ENCODE measurements at places on chromosomes 12 and 14.

DNA sequence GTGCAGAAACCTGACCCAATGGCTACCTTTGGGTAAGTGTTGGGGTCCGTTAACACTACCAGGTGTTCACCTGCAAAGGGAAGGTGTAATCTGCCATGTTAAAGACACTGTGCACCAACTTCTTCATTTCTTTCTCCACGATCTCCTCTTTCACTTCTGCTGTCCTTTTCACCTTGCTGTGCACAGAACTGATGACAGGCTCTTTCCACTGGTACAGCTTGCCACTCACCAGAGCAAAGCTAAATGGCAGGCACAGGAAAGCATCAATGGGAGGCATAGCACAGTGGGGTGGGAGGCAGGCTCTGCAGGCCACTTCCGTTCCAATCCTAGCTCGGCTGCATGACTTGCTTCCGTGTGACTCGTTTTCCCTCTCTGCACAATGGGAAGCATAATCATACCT, 2.6 kb upstream of the C12orf76 start:
- DNase-seq, result no peak

DNA sequence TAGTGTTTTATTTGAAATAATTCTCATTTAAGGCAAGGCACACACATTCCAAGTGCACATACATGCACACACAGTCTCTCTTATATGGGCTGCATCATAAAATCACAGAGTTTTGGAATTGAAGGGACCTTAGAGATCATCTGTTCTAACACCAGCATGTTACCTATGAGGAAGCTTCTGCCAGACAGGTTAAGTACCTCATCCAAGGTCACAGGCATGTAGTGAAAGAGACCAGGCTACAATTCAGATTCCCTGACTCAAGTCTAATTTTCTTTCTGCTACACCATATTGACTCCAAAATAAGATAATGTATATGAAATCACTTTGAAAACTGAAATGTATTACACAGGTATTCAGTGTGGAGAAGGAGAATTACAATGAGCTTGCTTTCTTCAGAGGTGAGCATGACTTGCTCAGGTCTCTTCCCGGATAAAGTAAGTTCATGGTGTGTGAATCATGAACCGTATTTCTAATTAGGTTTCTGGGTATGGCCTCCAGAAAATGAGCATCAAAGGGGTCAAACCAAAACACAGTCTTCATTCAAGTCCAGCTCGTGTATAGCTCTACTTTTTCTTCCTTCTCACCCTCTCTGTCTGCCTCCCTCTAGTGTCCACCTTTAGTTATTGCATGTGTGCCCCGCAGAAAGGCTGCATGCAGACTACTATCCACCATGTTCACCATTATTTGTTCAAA, 411.9 kb downstream of the FUT8 start:
- DNase-seq, result peak; percentile 84

GRCh38 chr12:77895699-77896098, 65.0 kb downstream of the NAV3 start:
- no peak for DNase-seq

DNA sequence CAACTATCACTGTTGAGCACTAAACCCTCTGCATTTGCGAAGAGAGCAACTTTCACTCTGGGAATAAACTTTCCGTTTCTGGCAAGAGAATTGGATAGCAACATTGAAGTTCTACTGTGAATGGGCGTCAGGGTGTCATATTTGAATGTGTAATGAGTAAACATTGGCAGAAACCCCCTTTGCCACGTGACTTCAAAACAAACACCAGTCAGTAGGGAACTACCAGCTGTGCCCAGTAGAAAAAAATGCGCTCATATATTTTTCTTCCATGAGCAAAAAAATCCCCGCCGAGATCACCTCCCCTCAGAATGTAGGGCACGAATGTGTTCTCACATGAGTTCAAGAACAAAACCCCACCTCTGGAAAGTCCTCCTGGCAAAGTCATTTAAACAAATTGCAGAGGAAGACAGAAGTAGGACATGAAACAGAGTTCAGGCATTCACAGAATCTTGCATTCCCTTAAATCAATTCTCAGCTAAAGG, 80.6 kb downstream of the BTG1 start:
- peak; percentile 64 for DNase-seq

- DNase-seq, result no peak
Observed at GRCh38 chr12:114685869-114686268, 1.9 kb upstream of the TBX3 start.

- no peak for DNase-seq
Observed at GRCh38 chr12:72535212-72535990, 263.2 kb downstream of the TRHDE start.

DNA sequence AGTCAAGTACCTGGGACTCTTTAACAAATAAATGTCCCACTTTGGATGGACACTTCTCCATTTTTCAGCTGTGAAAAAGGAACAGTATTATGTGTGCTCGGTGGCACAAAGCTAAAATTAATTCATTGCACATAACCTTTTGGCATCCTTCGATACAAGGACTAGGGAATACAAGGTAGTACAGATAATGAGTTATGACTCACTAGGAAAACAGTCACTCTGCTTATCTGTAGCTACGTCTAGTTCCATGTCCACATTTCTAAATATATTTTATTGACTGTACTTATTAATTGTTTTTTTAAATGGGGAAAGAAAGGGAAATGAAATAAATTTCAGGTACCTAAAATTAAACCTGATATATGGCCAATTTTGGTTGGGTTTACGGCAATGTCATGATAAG, 35.2 kb upstream of the RIC8B start:
- no peak for DNase-seq

Data from pons (tissue), 1 donor.